ENCODE measurements at places on chromosomes 1 and 21.

GRCh38 chr1:224594851-224595250 lies 21.3 kb upstream of the CNIH3 start:
- no peak for DNase-seq

GRCh38 chr1:119467219-119467618 lies 39.8 kb upstream of the HSD3B1 start:
- no peak for DNase-seq

DNA sequence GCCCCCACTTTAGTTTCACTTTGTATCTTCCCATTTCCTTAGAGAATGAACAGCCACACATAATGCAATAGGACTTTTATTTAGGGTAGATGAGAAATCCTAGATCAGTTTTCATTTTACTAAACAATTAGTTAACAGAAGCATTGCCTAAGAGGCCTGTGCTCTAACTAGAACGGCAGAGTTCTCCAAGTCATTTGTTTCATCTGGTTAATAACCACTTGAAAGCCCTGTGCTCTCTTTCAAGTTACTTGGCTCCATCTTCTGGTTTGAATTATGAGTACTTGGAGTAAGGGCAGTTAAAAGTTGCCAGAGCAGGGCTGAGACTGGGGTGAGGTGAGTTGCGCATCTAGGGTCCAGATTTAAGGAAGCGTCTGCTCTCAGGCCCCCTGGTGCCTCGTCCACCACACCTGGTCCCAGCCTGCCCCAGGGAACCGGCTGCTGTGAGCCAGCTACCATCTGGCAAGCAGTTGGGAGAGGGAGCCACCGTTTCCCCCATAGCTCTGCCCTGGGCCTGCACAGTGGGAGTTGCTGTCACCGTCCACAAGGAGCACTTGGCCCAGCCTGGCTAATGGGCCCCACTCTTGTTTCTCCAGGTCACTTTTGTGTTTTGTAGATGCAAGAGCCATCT lies 18.1 kb upstream of the SLC44A3 start:
- no peak for DNase-seq

DNA sequence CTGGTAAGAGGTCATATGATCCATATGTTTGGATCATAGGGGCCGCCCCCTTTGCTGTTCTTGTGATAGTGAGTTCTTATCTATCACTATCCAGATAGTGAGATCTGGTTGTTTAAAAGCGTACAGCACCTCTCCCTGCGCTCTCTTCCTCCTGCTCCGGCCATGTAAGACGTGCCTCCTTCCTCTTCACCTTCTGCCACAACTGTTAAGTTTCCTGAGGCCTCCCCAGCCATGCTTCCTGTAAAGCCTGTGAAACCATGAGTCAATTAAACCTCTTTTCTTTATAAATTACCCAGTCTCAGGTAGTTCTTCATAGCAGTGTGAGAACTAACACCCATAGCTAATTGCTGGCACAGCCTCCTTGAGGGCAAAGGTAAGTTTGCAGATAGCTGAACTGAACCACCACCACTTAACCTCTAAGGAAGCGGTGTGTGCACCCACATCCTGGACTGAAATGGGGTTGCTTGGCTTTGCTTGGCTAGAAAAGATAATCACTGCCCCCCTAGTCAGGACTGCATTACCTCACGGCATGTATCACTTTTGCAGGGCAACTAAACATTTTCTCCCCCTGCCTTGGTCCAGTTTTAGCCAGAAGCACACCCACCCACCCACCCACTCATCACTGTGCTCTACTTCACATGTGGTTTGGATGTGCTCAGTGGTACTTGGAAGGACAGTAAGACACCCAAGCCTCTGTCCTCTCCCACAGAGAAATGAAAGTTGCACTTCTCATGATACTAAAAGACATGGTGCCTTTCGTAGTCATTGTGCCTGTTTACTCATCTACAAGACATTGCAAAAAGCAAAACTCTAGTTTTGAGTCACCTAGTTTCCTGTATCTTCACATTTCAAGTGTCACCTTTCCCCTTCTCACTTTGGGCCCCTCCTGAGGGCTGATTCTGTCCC lies 23.1 kb upstream of the PTAFR start:
- peak; percentile 81 for DNase-seq

- peak; percentile 59 for DNase-seq
Measured at GRCh38 chr1:16026723-16027484, 5.1 kb downstream of the CLCNKA start.

DNA sequence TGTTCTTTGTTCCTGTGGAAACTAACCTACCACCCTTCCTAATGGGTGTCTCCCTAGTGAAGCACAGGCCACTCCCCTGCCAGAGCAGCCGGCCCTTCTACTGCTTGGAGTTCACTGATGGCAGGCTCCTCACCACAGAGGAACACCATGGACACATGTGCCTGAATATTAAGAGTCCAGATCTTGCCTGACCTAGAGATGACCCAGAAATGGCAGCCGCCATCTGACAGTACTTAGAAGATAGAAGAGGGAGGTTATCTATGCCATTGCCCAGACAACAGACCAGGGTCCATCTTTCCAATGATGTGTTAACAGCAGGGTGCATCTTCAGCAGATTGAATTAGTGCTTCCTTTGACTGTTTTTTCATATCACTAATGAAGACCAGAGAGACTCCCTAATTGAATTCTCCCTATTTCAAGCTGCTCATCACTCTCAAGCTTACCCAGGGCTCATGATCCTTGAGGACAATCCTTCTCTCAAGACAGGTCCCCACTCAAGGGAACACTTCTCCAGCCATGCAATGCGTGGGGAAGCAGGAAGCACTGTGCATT lies 59.8 kb downstream of the PLEKHA6 start:
- DNase-seq: no peak

DNA sequence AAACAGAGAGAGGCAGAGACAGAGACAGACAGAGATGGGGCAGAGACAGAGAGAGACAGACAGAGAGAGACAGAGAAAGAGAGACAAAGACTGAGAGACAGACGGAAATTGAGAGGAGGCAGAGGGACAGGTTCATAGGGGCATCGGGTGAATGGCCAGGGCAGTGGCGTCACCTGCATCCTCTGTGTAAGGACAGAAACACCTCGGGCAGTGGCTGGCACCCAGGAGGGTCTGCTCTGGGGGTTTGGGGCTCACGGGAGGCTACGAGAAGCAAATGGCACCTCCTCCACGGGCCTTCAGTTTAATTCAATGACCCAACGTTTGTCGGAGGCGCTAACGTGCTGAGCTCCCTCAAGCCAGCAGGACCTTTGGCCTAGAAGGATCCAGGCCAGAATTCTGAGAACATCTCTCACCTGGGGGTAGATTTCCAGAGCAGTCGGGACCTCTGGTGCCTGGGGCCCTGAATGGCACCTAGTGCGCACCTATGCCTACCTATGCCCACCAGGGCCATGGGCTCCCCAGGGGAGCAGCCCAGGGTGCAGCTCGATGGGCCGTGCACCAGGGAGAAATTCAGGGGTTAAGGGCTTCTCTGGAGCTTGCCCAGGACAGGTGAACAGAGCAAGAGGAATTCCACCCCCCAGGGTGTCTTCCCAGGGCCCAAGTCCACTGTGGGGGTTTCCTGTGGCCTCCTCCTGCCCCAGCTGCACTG lies 20.6 kb upstream of the PTTG1IP start:
- no peak for DNase-seq

DNA sequence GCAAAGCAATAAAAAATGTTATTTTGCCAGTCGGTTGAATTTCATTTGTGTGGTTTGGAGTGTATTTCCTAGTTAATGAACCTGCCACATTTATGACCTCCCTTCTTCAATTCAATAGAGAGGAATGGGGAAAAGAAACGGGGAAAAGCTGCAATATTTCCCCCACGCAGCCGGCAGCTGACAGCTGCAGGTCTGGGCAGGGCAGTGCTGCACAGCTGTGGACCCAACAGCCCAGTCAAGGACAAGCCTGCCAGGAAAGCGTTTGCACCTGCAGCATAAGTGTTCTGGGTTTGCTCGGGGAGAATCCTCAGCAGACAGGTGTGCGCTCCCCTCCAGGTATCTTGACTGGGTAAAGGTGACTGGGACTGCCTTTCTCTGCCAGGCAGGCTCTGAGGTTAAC lies 53.4 kb downstream of the FBXO2 start:
- no peak for DNase-seq

DNA sequence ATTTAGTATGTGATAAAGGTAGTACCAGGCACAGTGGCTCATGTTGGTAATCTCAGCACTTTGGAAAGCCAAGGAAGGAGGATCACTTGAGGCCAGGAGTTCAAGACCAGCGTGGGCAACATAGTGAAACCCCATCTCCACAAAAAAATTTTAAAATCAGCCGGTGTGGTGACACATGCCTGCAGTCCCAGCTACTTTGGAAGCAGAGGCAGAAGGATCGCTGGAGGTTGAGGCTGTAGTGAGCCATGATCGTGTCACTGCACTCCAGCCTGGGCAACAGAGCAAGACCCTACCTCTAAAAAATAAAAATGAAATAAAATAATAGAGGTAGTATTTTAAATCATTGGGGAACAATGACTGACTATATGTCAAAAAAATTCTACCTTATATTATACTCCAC lies 17.2 kb downstream of the SASS6 start:
- no peak for DNase-seq

DNA sequence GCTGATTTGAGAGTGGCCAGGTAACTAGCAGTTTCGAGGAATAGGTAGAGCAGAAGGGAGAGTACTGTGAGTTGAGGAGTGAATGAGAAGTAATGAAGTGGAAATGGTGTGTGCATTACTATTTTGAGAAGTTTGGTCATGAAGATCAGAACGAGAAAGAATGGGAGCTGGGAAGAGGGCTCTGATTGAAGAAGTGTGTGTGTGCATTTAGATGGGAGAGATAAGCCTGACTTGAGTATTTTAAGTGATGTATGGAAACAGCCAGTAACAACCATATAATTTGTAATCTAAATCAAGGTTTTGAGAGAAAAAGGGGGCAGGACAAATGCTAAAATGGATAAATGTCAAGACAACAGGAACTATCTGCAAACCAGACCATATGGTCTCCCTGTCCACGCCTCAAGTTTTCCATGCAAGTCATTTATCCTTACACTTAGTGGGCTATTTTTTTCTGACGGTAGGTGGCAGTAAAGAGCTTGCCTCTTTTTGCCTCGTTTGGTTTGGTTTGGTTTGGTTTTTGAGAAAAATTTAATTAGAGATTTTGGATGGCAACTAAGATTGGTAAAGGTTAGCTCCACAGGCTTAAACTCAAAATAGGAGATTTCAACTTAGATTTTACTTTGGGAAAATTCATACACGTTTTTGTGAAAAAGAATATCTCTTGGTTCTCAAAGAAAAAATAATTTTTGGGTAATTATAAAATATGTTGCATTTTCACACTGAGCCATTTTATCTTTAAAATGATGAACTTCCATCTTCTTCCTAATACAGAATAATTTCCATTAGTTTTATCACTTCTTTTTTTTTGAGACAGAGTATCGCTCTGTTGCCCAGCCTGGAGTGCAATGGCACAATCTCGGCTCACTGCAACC lies 9.5 kb upstream of the B3GALNT2 start:
- DNase-seq: no peak

DNA sequence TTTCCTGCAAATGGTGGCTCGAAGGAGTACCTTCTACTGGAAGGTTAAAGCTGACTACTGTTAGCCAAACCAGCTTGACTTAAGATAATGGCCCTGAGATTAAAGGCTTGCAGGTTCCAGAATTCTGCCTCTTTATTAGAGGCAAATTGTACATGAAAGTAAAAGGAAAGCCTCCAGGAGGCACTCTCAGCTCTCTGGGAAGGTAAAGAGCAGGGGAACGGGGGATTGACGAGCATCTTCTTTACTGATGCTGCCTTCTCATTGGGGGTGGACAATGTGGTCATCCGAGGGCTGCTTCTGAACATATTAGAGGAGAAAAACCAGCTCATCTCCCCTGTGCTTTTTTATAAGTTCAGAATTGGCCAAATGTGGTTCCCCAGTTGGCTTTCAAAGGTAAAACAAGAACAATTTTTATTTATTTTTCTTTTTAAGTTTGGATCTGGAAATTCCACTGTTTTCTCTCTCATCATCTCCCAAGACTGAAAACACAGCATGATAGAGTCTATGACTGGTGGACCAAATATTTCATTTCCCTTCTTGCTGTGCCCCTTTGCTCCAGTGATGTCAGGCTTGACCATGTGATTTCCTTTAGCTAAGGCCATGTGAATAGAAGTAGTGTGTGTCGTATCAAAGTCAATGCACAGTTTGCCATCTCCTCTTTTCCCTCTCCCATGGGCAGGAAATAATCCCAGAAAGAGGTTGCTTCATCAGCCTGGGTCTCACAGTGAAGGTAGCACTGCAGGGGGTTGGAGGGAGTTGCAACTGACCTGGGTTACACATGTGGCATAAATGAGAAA lies 292.7 kb downstream of the PRDM2 start:
- DNase-seq: no peak

- DNase-seq: no peak
Measured at GRCh38 chr1:87273291-87273690, 55.4 kb upstream of the LMO4 start.

- peak; percentile 18 for DNase-seq
Measured at GRCh38 chr1:107529511-107530149, 388.8 kb downstream of the NTNG1 start.

DNA sequence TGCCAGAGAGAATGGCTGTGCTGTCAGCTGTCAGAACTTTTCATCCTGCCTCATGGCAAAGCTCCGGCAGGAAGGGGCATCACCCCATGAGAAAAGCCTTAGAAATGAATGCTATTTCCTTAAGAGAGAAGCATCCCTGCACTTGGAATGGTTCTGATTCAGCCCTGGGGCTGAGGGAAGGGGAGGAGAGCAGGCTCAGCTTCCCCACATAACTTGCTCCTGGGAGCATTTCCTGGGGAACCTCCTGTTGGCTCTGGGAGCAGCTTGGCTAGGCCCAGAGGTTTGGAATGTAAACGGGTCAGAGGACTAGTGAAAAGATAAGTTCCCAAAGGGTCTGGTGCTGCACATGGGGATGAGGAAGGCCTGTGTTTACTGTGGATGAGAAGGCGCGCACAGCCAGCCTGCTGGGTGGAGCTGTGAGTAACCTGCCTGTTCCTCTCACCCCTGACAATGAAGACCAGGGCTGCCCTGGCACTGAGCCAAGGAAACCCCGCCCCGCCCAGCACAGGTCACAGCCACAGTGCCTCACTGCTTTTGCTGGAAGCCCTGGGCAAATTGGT lies 5.0 kb downstream of the PRELP start:
- DNase-seq: peak; percentile 51

DNA sequence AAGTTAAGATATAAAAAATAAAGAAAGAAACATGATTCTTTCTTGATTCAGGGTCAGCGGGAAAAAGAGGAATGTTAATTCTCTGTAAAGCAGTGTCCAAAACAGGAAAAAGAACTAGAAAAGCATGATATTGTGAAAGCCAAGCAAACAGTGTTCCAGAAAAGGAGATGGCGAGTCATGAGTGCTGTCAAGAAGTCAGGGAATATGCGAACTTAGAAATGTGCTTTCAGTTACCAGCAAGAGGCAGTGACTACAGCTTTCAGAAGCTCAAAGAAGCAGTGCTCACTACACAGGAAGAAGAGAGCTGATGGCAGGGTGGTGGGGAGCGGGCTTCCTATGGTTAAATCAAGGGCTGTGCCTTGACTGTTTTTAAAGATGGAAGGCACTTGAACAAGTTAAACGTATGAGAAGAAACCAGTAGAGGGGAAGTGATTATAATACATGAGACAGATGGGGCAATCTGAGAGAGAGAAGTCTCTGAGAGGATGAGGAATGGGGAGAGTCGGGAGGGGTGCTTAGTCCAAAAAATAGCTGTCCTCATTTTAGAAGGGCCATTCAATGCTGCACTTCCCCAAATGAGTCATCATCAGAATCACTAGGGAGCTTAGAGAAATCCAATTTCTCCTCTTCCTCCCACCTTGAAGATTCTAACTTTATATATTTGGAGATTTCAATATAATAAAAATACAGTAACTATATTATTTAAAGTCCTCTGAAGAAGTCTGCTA lies 90.4 kb downstream of the KCNK1 start:
- DNase-seq: no peak
